Cerebellum (tissue), 4 donors: ENCODE measurements at places on chromosomes 16 and 17. TPM values are rescaled to one million over a fixed set of nuclear protein-coding genes. Genes with fewer than 3 reads are reported as not detected.

Gene KDM6B
- total RNA-seq: 16.2 TPM

Gene TSNAXIP1
- 4.1 TPM for total RNA-seq

DNA sequence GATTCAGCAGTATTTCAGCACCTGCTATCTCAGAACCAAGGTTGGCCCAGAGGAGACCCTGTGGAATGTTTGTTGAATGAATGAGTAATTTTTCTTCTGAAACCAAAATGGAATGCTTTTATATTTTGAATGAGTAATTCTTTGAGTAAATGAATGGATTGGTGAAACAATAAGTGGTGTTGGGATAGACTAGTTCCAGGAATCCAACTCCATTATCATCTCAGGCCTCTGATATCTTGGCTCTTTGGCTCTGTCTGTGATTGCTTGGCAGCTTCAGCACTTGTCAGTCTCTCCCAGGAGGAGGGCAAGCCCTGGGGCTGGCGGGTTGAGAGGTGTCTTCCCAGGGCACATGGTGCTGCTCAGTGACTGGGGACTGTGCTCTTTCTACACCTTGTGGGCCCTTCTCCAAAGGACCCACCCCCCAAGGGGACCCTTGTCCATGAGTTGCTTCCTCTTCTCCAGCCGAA, 284.4 kb upstream of the FOXF1 start:
- no peak for DNase-seq

- DNase-seq: no peak
Observed at GRCh38 chr16:50442221-50442620, 73.4 kb upstream of the BRD7 start.

DNA sequence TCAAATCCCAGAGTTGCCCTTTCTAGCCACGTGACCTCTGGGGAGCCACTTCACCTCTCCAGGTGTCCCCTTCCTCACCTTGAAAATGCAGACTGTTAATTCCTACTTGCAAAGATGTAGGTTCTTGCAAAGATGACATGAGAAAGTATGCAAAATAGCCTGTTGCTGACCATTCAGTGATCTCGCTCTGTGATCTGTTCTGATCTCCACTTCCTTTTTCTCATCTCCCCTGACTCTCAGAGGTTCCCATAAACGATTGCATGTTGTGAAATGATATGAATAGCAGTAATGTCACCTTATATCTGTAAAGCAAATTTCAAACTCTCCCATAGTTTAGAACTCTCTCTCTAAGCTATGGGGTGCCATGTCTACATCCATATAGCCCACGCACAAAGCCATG, 182.3 kb downstream of the TMEM132E start:
- DNase-seq: no peak

DNA sequence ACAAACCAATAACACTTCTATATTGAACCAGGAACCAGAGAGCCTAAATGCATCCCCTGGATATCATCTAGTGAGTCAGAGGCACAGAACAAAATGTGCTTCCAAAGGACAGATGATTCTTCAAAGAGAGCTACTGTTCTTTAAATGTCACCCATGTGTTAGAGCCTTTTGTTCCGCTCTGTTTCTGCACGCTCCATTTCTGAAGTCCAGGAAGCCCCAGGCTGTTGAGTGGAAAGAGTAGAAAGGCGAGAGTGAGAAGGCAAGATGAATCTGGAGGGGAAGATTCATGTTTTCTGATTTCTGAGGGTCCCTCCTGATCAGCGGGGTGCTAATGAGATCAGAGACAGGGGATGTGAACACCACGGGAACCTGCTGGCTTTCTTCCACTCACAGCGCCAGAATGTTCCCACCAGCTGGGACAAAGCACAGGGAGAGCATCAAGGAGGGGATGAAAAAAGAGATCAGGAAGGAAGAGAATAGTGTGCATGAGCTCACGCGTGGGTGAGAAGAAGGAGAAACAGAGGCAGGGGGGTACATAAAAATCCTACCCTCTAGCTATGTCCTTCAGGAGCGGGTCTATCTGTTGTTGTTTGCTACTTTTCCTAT, 559.9 kb upstream of the HSBP1 start:
- no peak for DNase-seq

- DNase-seq: no peak
Observed at GRCh38 chr16:56520251-56520577, 390 bp upstream of the BBS2 start.

- DNase-seq: peak; percentile 73
Observed at GRCh38 chr16:27245276-27246172, 23.0 kb downstream of the NSMCE1 start.

GRCh38 chr16:48611329-48612137, 1.6 kb upstream of the N4BP1 start:
- DNase-seq: no peak

- DNase-seq: no peak
Observed at GRCh38 chr16:685967-686366, 1.8 kb upstream of the JMJD8 start.

DNA sequence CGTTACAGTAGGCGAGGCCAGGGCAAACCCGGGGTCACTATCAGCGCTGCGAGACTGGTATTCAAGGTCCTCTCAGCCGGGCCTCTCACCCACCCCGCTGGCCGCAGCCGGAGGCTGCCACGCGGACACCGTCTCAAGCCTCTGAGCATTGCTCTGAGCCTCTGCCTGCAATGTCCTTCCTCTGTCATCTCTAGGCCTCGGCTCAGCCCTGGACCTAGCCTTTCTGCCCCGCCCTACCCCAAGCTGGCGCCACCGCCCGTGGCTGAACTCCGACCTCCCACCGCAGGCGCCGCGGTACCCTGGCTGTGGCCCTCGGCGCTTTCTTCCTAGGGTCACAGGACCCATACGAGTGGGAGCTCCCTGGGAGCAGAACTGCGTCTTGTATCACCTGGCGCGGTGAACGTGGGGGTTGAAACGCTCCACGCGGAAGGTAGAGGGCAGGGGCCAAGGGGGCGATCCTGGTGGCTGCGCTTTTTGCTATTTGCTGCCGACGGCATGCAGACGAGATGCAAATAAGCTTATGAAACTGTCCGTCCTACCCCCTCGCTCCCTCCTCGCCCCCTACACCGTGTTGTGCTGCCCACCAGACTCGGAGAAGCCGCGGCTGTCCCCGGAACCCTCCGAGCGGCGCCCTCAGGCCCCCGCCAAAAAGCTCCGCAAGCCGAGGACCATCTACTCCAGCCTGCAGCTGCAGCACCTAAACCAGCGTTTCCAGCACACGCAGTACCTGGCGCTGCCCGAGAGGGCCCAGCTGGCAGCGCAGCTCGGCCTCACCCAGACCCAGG, 3.7 kb downstream of the DLX4 start:
- no peak for DNase-seq
